ENCODE measurements at places on chromosomes 6 and 20.

- DNase-seq, result no peak
Observed at GRCh38 chr20:46058599-46059281, 29.7 kb downstream of the SLC12A5 start.

DNA sequence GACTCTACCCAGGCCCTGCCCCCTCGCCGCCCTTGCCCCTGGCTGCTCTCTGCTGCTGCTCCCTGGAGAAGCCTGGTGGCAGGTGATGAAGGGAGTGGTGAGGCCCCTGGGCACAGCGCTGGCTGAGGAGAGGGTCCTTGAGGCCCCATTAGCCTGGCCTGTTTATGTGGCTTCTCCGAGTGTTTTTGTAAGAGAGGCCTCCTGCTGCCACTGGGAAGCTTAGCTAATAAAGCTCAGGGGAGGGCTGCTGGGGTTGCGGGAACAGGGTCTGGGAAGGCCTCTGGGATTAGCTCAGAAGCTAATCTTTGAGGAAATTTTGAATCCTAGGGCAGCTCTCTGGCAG lies 15.5 kb downstream of the EBF4 start:
- no peak for DNase-seq

DNA sequence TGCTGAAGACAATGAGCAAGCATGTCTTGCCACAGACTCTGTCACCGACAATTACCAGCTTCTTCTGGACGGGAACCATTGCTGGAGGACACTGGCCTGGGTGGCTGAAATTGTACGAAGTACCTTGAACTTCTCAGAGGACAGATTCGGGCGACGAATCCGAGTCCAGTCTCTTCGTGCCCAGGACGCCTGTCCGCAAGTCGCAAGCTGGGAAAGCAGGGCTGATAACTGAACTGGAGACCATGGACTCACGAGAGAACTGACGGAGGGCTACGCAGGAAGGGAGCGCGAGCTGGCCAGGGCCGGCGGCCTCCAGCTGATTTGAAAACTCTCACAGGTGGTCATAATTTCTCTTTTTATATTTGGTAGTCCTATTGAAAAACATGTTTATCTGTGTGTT lies 1229.5 kb upstream of the MAP3K7 start:
- DNase-seq, result no peak

DNA sequence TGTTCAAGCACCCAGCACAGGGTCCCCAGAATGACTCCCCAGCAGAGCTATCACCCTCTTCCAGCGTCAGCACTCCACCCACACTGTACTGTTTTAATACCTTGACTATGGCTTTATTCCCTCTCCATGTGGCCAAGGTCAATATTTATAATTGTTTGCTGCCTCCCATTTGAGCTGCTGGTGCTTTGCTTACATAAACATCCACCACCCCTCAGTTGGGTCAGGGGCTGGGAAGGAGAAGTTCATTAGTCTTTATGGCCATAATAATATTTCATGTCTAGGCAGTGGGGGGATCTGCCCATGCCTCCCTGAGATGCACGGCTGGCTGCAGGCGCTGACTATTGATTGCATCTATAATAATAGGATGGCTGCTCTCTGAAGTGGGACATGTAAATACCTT lies 41.8 kb upstream of the SAYSD1 start:
- no peak for DNase-seq

DNA sequence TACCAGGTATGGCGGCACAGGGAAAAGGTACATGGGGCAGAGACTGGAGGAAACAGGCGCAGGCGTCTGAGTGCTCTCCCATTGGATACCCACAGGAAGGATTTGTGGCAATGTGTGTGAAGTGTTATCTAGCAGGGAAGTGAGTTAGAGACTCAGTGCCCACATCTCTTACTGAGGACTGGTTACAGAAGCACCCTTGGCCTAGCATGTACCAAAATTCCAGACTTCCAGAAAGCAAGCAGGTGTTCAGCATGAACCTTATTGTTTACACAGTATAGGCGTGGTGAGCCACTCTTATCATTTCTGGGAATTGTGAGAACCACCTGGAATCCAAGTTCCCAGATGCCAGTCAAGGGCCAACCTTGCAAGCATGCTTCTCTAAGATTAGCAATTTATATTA lies 14.2 kb downstream of the MANBAL start:
- no peak for DNase-seq

GRCh38 chr6:129603741-129604140 lies 106.2 kb downstream of the ARHGAP18 start:
- DNase-seq, result no peak

- no peak for DNase-seq
Observed at GRCh38 chr6:7052443-7053011, 55.2 kb upstream of the RREB1 start.

GRCh38 chr20:35369804-35370203 lies 42.0 kb downstream of the UQCC1 start:
- no peak for DNase-seq

DNA sequence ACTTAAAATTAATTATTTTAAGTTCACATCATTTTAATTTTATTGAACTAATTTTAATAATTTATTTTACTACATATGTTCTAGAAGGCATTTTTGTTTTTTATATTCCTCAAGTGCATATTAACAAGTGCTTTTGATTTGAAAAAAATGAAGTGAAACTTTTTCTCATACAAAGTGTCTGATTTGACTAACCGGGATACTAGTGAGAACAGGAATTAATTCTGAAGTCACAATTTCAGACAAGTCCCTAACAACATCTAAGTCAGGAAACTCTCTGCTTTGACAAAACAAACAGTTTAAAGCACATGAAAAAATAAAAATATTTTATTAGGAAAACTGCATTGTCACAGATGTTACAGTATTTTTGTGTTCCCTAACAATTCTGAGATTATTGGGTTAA lies 1166.3 kb upstream of the CITED2 start:
- no peak for DNase-seq

DNA sequence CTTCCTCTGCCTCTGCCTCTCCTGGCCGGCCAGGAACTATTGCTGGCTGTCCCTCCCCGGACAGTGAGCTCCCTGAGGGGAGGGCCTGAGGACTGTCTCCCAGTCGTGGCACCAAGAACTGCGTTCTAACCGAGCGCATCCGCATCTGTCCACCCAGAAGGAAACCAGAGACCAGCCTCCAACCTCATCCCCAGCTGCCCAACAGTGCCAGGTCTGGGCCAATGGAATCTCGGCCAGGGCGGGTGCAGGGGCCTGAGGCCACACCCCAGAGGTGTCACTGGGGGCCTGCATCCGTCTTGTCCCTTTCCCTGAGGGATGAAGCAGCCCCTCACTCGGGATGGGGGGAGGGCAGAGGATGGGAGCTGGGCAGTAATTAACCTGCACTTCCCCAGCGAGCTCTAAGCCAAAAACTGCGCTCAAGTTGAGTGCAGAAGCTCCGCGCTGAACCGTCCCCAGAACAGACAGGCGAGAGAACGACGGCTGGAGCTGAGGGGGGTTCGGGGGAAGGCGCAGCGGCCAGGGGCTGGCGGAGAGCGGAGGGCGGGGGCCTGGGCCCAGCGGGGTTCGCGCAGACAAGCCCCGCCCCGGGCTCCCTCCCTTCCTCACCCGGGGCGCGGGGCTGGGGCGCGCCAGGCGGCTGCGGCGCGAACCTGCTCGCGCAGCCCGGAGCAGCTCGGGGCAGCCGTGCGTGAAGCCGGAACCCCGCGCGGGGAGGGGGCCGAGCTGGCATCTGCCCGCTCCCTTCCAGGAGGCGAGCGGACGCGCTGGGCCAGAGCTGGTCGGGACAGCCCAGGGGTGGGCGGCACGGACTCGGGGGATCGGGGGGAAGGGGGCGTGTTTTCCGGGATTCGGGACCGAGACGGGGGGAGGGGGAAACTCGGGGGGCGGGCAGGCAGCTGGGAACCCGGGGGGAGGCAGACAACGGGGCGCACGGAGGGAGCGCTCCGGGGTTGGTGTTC lies 1.4 kb downstream of the TFEB start:
- peak; percentile 35 for DNase-seq

DNA sequence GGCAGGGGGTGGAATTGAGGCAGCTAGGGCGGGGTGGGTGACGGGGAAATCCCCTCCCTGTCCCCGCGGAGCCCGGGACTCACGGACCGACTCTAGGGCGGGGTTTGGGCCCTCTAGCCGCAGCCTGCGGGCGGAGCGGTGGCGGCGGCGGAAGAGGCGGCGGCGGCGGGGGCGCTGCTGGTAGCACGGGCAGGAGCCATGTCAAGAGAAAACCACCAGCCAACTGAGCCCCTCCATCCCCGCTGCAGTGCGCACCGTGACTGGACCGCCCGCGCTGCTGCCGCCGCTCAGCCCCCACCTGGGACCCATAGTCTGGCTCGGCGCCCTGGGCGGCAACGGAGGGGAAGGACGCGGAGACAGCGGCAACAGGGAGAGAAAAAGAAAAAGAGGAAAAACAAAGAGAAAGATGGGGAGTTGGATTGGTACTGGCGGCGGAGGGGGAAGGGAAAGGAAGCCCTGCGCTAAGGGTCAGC lies 1.2 kb upstream of the C6orf62 start:
- DNase-seq, result no peak

- DNase-seq, result no peak
Observed at GRCh38 chr20:59152559-59153354, 10.9 kb upstream of the ZNF831 start.

- DNase-seq, result no peak
Observed at GRCh38 chr6:156057869-156058268, 602.2 kb upstream of the NOX3 start.

DNA sequence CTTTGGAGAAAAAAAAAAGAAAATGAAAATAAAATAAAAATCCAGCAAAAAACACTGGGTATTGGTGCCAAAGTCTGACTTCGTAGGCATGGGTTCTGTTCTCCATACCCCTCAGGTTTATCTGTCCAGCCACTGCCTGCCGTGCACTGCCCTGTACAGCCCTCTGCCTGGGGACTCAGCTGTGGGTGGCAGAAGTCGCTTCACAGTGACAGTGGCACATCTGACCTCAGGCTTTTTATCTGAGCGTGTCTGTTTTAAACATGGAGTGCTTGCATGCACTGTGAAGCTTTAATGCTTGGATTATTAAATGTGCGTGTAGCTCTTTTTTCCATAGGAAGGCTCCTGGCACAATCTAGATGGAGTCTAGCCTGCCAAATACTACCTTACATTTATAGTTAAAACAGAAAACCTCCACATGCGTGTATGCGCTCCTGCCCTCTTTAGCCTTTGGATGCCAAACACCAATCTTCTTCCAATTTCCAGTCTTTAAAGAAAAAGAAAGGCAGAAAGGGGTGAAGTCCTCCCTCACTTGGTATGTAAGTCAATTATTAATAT lies 375.5 kb downstream of the UTRN start:
- no peak for DNase-seq

GRCh38 chr20:58481481-58482021 lies 33.6 kb downstream of the APCDD1L start:
- no peak for DNase-seq

DNA sequence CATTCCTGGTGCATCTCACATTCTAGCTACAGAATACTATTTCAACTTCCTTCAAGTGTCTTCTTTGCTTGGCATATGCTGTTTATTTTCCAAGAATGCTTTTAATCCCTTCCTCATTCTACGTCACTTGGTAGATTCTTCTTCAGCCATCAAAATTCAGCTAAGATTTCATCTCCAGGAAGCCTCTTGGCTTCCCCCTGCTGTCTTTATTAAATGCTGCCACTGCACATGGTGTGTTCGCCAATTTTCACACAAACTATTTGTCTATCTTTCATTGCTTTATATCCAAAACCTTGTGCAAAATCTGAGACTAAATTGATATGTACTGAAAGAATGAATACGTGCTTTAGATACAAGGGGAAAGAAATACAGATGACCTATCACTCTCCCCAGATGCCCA lies 253.0 kb downstream of the RFPL4B start:
- no peak for DNase-seq

GRCh38 chr20:21137078-21137477 lies 11.2 kb downstream of the KIZ start:
- no peak for DNase-seq

DNA sequence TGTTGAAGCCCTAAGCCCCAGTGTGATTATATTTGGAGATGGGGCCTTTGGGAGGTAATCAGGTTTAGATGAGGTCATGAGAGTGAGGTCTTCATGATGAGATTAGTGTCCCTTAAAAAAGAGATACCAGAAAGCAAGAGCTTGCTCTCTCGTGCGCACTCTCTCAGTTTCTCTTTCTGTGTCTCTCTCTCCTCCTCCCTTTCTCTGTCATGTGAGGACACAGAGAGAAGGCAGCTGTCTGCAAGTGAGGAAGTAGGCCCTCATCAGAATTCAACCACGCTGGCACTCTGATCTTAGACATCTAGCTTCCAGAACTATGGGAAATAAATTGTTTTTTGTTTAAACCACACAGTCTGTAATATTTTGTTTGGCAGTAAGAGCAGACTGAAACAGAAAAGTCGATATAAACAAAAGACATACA lies 180.5 kb downstream of the IBTK start:
- DNase-seq, result no peak

- DNase-seq, result no peak
Observed at GRCh38 chr6:36959555-36960250, 5.2 kb downstream of the PI16 start.

DNA sequence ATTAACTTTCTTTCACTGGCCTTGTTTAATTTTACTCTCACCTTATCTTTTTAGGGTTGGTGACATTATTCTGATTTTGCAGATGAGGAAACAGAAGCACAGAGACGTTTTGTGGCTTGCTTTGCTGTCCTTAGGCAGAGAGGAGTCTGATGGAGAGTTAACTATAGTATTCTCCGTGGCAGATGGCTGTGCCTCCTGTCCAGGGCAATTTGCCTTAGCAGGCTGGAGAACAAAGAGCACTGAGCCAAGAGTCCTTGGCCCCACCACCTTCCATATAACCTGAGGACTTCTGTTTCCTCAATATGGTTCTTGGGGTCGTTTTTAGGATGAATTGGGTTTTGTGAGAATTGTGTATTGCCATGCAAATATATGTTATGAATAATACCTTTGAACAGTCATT lies 71.4 kb upstream of the BACH2 start:
- no peak for DNase-seq

- peak; percentile 12 for DNase-seq
Observed at GRCh38 chr6:43009124-43009523, 4.6 kb downstream of the MEA1 start.

DNA sequence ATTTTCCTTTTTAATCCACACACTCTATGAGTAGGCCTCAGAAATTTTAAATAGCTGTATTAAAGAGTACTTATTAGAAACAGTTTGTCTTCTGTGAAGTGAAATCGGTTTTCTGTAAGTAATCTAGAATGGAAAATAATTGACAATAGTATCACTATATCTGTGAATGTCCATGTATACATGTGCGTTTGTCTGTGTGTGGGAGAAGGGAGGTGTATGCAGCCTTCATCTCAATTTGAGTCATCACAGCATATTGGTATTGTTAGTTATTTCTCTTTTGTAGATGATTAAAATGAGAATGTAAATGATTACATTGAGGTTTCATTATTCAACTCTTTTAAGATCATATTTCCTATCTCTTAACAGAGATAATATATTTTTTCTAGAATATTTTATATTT lies 206.0 kb downstream of the EYS start:
- no peak for DNase-seq

GRCh38 chr6:105207524-105208269 lies 27.9 kb upstream of the POPDC3 start:
- DNase-seq, result no peak

DNA sequence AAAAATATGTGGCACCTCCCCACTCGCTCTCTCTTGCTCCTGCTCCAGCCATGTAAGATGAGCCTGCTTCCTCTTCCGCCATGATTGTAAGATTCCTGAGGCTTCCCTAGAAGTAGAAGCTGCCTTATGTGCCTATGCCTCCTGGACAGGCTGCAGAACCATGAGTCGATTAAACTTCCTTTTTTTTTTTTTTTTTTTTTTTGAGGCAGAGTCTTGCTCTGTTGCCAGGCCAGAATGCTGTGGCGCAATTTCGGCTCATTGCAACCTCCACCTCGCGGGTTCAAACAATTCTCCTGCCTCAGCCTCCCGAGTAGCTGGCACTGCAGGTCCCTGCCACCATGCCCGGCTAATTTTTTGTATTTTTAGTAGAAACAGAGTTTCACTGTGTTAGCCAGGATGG lies 112.5 kb downstream of the FAM217A start:
- no peak for DNase-seq
